ENCODE measurements at places on chromosomes 6 and 20.

DNA sequence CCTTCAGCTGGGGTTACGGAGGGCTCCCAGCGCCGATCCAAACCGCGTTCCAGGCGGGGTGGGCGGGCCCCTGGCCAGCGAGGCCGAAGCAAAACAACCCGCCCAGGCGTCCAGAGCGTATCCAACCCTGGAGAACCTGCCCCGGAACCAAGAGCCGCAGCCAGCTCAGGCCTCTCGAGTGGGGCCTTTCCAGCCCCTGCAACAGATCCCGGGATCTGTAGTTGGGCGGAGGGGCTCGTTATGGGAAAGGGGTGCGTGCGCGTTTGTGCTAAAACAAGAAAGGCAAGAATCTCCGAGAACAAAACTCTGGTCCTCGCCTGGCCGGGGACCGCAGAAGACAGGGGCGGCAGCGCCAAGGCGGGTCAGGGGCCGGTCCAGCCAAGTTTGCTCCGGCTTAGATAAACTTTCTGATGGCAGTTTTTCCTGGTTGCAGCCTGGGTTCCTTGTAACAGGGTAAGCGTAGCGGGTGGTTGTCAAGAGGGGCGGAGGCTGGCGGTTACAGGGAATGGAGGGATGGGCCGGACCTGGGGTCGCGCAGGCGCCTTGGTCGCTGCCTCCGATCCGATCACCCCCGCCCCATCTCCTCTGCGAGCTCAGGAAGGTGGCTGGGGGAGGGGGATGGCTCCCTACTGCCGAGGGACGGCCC is 448 bp upstream of the RIN2 start:
- peak; percentile 78 for DNase-seq

DNA sequence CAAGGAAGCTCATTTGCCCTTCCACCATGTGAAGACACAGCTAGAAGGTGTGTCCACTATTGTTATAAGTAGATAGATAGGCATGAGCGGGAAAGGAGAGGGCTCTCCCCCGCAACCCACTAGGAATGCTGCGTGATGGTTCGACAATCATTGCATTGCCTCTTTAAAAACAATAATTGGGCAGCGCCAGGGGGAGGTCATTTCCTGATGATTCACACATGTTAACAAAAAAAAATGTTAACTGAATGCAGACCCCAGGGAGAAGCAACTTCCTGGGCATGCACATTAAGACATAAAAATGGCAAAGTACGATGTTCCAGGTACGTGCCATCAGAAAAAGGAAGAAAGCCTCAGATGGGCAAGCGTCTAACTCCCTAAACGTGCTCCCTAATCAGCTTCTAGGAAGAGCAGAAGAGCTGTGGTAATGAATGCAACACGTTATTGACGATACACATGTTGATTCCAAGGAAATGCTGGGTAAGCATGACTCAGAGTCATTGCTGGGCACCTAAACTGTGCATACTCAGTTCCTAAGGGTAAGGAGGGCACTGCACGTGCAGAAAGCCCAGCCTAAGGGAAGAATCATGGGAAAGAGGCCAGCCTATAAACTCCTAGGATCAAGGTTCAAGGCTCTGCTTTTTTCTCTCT is 113.7 kb downstream of the FAM217A start:
- no peak for DNase-seq

DNA sequence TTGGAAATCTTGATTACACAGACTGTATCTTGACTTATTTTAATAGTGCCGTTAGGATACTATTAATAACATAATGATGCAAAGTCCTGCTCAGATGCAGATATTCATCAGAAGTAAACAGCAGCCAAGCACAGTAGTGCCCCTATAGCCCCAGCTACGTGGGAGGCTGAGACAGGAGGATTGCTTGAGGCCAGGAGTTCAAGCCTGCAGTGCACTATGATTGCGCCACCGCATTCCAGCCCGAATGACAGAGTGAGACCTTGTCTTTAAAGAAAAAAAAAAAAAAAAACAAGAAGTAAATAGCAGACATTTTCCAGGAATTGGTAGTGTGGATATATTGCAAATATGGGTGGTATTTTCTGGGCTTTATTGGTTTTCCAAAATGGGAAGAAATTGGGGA is 61.8 kb downstream of the TULP4 start:
- DNase-seq, result no peak

DNA sequence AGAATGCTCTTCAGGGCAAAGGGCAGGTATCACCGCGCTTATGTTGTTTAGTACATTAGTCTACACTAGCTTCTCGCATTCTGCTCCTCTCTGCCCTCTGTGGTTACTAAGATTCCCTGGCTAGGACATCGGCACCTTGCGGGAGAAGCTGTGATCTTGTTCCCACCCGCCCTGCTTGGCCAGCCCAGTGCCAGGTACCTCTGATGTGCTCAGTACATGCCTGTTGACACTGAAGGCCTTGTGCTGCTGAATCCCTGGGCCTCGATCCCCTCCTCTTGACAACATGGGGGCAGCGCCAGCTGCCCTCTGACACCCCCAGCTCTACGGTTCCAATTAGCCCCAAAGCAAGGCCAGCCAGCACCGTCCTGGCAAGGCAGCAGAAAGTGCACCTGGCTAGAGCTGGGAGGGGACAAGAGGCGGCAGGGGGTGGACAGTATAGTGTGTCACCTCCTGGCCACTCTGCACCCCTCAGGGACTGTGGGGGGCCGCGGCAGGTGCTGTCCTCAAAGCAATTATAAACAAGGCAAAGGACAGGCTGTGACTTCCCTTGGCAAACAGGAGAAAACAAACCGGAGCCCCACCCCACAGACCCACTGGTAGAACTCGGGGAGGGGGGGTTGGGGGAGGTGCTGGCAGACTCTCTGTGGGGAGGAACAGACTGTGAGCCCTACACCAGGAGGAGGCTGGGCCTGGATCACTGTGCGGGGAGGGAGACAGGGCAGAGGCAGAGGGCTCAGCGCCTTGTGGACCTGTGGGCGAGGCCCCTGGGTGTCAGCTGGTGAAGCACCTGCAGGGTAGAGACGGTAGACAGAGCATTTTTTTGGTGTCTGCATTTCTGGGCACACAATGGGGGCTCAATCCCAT is 7.1 kb downstream of the TFEB start:
- no peak for DNase-seq

DNA sequence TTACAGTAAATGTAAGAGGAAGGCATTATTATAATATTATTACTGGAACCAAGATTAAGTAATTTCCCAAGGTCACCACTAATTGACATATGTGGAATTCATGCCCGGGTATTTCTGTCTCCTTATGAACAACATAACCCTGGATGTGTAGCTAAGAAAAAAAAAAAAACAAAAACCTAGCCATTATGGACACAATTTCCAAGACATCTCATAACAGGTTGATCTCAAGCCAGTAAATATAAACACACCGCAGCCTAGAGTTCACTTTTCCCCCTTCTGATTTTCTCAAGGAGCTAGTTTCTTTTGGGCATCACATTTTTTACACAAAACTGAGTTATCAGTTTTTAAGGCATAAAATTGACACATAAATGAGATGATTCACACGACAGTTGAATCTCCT is 306.5 kb upstream of the RSPO3 start:
- no peak for DNase-seq

DNA sequence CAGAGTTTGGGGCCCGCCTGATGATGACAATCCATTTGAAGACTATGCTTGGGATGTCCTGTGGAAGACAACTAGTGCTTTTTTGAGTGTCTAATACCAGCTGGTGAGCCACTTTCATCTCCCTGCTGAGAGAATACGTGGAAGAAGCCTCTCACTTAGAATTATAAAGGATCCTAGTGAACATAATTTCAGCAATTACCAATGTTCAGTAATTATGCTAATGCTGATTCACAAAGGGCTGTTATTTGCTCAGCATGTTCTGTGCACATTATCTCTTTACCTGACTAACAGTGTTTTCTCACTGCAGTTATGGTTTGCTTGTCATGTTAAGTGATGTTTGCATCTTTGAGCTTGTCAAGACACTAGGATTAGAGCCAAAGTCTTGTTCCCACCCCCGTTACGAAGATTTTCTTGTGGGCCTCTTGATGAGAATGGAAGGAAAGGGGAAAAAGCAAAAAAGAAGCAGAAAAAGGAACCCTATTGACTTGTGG is 282.1 kb upstream of the CHD6 start:
- no peak for DNase-seq

DNA sequence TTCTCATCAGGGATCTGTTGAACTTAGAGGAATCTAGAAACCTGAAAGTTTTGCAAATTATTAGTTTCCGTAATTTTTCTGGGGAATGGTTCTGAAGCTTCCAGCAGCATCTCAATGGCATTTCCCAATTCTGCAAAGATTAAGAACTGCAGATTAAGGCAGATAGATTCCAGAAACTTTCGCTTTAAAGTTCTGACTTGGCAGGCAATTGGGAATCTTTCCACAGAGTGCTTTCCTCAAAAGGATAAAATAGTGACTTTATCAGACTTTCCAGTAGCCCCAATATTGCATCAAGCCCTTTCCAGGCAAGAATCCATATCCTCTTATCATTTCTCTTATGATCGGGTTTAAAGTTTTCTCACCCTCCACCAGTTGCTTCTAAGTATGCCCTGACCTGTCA is 261.1 kb downstream of the FNDC1 start:
- no peak for DNase-seq

DNA sequence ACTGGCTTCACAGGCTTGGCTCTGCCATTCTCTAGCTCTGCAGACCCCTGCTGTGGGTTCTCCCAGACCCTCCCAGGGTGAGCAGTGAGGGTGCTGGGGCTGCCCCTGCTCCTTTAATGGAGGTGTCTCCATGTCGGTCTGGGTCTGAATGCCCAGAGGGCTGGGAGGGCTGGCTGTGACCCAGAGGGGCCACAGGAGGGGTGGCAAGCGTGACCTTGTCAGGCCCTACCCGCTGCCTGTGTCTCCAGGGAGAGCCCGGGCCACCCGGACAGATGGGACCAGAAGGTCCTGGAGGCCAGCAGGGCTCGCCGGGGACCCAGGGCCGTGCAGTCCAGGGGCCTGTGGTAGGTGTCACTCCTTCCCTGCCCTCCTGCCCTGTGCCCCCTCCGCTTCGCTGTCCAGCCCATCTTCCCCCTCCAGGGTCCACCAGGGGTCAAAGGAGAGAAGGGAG is 32.1 kb downstream of the COL20A1 start:
- DNase-seq, result no peak

DNA sequence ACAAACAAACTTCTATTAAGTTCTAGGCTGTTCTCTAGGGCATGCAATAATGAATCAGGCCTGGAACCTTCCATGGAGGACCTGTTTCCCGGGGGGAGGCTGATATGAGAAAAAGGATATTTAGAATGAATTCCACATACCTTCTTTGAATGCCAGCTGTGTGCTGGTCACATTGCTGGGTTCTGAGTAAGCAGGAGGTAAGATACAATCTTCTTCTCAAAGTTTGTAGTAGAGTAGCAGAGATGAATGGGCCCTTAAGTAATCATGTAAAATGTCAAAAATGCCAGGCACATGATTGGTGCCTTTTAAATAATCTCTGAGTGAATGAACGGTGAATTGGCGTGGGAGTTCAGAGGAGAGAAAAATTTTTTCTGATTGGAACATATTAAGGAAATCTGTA is 47.4 kb downstream of the TGM2 start:
- no peak for DNase-seq

- DNase-seq, result no peak
These were observed 17.1 kb upstream of the MTHFD1L start for GRCh38 chr6:150848400-150848799.

DNA sequence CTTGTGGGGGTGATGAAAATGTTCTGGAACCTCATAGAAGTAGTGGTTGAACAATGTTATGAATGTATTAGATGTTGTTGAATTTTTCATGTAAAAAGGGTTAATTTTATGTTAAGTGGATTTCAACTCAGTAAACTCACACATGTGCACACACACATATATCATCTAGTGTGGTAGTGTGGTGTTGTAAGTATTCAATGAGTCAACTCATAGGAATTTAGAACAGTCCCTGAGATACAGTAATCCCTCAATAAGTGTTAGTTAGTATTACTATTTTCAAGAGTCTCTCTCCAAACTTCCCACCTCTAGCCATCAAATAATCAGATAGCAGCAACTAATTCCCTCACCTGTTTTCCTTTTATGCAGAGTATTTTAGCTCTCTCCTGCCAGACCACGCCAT is 563.1 kb upstream of the JARID2 start:
- DNase-seq, result peak; percentile 18

- DNase-seq, result no peak
These were observed 62.6 kb upstream of the STMND1 start for GRCh38 chr6:17039266-17039665.

GRCh38 chr20:25057234-25058050 is 497 bp downstream of the ACSS1 start:
- peak; percentile 64 for DNase-seq

DNA sequence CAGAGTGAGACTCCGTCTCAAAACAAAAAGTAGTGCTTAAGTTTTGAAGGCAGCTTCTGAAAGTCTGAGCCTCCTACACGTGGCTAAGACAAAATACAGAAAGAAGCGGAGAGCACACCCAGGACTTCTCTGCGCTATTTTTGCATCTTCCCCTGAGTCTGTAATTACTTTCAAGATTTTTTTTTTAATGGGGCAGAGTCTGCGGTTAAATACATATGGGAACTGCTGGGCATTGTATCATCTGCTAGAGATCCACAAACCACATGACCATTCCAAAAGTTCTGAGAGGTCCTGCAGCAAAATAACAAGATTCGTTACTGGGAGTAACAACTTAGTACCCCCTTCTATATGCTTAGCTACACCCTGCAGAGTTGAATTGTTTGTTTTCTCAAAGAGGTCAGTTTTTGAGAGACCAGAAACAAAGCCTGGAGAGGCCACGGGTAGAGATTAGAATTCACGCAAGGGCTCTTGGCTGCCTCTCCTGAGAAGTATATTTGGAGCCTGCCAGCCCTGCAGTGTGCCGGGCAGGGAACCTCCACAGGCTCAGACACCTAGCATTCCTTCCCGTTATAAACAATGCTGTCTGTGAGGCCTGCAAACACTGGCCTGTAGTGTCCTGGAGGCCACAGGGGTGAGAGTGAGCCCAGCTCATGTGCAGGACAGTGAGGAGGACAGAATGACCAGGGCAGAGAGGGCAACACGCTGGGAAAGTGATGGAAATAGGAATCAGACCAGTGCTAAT is 48.2 kb upstream of the FAM50B start:
- no peak for DNase-seq

DNA sequence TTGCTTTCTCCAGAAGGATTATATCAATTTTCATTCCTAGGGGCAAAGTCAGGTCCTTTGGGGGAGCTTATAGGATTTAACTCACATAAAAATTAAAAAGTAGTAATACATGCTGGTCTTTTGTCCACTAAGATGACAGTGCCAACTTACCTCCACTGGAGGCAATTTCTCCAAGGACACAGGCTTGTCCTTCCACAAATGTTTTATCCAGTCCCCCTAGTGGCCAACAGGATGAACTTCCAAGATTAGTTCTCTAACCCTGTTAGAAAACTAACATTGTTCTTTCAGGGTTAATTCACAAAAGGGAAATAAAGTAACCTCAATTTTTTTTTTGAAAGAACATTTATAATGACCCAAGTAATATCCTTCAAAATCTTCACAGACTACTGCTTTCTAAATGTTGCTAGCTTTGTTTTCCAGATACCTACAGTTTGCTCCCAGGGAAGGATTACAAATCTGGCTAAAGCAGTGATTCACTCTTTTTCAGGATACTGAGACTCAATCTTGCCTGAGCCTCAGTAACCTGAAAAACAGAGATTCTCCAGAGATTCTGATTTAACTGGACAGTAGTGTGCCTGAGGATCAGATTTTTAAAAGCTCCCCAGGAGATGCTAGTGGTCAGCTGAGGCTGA is 31.7 kb upstream of the UBR2 start:
- peak; percentile 88 for DNase-seq

- no peak for DNase-seq
These were observed 24.0 kb downstream of the C6orf132 start for GRCh38 chr6:42118162-42119001.

GRCh38 chr20:40471261-40471629 is 217.8 kb downstream of the MAFB start:
- DNase-seq, result peak; percentile 27
